ENCODE measurements at places on chromosomes 4 and X.

- peak; percentile 4 for DNase-seq
- H3K4me3 ChIP-seq: no peak overlapping the region
- H3K27ac ChIP-seq: no peak overlapping the region
- no peaks in the 10 kb centered on the region for H3K27me3 ChIP-seq
Observed at GRCh38 chr4:45442466-45442865, 681.4 kb downstream of the GABRG1 start.

DNA sequence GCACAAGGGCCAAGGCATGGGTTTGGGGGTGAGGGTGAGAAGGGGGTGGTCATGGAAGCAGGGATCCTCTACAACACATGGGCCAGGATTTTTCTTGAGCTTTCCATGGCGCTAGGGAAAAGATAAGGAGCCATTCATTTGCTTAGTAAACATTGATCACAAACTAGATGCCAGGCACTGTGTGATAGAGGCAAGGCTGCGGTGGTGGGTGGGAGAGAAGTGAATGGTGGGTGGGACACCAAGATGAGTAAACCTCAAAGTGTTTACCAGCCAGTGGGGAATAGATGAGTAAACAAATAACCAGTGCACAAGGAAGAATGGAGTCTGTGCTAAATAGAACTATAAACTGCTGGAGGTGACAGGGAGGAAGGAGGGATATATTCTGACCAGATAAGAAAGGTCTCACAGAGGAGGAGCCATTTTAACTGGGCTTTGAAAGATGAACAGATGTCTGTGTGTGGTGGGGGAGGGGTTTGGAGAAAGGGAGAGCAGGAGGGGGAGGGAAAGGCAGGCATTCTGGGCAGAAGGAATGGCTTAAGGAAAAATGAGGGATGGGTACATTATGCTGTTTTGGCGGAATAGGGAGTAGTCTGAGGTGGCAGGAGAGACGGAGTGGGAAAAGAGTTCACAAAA lies 48.0 kb upstream of the LAS1L start:
- no peaks in the 10 kb centered on the region for H3K27me3 ChIP-seq
- no peaks in the 10 kb centered on the region for H3K36me3 ChIP-seq
- H3K4me1 ChIP-seq: no peaks in the 10 kb centered on the region
- H3K27ac ChIP-seq: no peak overlapping the region

DNA sequence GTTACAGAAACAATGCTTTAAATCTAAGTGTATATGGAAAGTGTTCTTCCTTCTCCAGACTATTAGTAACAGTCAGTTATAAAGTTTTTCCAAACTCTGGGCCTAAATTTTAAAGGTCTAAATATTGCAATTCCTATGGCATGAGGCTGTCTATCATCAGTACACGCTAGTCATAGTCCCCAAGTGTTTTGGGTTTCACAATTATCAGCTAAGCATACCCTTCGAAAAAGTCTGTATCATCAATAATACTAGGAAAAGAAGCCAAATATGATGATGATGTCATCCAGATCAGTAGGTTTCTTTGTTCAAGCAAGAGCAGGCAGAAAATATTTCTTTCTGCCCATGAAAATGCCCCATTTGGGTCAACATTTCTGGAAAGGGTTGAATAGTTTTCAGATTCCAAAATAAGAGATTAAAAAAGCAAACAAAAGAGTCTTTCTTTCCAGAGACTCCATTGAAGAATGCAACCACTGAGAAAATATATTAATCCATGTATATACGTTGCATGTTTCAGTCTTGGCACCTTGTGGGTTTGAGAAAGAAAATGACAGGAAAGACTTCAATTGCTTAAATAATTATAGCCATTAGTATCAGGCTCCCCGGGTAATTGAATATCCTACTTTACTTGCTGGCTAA lies 173.8 kb downstream of the CAMK2D start:
- H3K27me3 ChIP-seq: no peaks in the 10 kb centered on the region
- peaks cover 2% of the 10 kb centered on the region for H3K4me1 ChIP-seq
- DNase-seq: no peak
- no peaks in the 10 kb centered on the region for H3K36me3 ChIP-seq

DNA sequence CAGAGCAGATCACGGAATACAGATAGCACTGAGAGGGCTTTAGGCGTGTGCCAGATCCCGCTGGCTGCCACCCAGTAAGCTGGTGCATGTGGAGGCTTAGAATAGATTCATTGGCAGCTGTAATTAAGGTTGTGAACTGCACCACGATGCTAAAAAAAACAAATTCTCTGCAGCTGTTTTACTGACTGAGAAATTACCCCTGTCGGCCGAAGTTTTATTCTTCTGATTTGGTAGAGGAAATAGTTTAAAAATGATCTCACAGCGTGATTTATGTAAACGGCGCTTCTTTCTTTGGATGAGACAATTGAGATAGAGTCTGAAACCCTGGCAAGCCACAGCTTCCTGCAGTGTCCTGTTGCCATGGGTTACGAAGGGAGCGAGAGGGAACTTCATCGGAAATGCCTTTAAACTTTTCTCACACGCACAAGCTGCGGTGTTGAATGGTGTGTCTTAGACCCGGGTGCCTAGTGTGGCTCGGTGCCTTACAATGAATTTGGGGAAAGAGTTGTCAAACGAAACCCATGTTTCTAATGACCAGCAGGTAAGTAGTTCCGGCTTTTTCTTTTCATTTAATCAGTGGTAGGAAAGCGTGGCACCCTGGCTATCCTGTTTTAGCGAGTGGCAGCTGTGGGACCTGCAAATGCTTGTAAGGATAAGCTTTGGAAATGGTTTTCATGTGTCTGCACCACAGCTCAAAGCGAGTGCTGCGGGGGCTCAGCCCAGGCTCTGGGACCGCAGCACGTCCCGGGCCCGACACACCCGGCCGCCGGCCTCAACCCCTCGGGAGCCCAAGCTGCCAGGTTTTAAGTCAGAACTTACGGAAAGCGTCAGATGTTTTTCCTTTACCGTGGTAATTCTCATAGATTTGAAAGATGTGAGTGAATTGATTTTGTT lies 71.7 kb upstream of the HGFAC start:
- DNase-seq: no peak
- H3K4me1 ChIP-seq: no peaks in the 10 kb centered on the region
- no peaks in the 10 kb centered on the region for H3K36me3 ChIP-seq

GRCh38 chrX:41029332-41029731 lies 55.9 kb upstream of the USP9X start:
- H3K36me3 ChIP-seq: no peaks in the 10 kb centered on the region
- H3K27me3 ChIP-seq: no peaks in the 10 kb centered on the region
- no peak overlapping the region for H3K27ac ChIP-seq
- H3K4me3 ChIP-seq: no peak overlapping the region

GRCh38 chr4:103867311-103867710 lies 147.5 kb upstream of the TACR3 start:
- H3K36me3 ChIP-seq: no peaks in the 10 kb centered on the region
- H3K27me3 ChIP-seq: no peaks in the 10 kb centered on the region
- no peak for DNase-seq
- H3K27ac ChIP-seq: no peak overlapping the region
- H3K4me3 ChIP-seq: no peak overlapping the region

DNA sequence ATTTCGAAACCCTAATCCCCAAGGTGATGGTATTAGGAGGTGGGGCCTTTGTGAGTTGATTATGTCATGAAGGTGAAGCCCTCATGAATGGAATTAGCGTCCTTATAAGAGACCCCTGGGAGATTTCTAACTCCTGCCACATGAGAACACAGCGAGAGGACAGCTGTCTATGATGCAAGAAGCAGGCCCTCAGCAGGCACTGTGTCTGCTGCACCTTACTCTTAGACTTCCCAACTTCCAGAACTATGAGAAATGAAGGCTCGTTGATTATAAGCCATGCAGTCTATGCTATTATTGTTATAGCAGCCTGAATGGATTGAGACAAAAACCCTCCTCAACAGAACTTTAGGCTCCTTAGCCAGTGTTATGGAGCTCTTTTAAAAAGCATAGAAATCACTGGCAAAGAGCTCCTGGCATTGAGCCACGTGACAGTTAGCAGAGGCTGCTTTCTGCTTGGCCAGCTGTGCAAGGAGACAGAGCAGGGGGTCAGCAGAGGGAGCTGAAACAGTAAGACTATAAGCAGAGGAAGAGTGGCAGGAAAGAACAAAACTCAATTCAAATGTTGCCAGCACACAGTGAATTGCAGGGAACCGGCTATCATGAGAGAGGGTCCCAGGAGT lies 219.2 kb upstream of the FAT1 start:
- H3K27me3 ChIP-seq: no peaks in the 10 kb centered on the region
- H3K36me3 ChIP-seq: no peaks in the 10 kb centered on the region
- DNase-seq: no peak
- no peak overlapping the region for H3K4me3 ChIP-seq
- no peak overlapping the region for H3K27ac ChIP-seq

GRCh38 chr4:153383131-153383530 lies 38.6 kb downstream of the MND1 start:
- no peaks in the 10 kb centered on the region for H3K4me1 ChIP-seq
- no peaks in the 10 kb centered on the region for H3K27me3 ChIP-seq
- DNase-seq: no peak
- H3K27ac ChIP-seq: no peak overlapping the region
- H3K36me3 ChIP-seq: peaks cover 2% of the 10 kb centered on the region

GRCh38 chr4:6591313-6591712 lies 16.3 kb downstream of the MAN2B2 start:
- DNase-seq: no peak
- no peak overlapping the region for H3K4me3 ChIP-seq
- no peaks in the 10 kb centered on the region for H3K4me1 ChIP-seq
- no peaks in the 10 kb centered on the region for H3K27me3 ChIP-seq

- no peak overlapping the region for H3K27ac ChIP-seq
- no peak for DNase-seq
- no peaks in the 10 kb centered on the region for H3K36me3 ChIP-seq
Observed at GRCh38 chr4:57158221-57158620, 48.0 kb upstream of the IGFBP7 start.

GRCh38 chr4:124053872-124054538 lies 657.4 kb downstream of the SPRY1 start:
- no peaks in the 10 kb centered on the region for H3K27me3 ChIP-seq
- H3K36me3 ChIP-seq: no peaks in the 10 kb centered on the region
- no peak overlapping the region for H3K4me3 ChIP-seq
- peaks cover 2% of the 10 kb centered on the region for H3K4me1 ChIP-seq
- DNase-seq: no peak

GRCh38 chr4:4578981-4579380 lies 37.1 kb upstream of the STX18 start:
- H3K27ac ChIP-seq: no peak overlapping the region
- H3K27me3 ChIP-seq: no peaks in the 10 kb centered on the region
- no peak overlapping the region for H3K4me3 ChIP-seq

- H3K27me3 ChIP-seq: no peaks in the 10 kb centered on the region
- DNase-seq: no peak
- no peak overlapping the region for H3K4me3 ChIP-seq
- H3K4me1 ChIP-seq: no peaks in the 10 kb centered on the region
Observed at GRCh38 chr4:5932035-5932568, 39.2 kb upstream of the CRMP1 start.

- H3K27me3 ChIP-seq: no peaks in the 10 kb centered on the region
- DNase-seq: no peak
- H3K27ac ChIP-seq: no peak overlapping the region
Observed at GRCh38 chr4:139918591-139918990, 235.4 kb downstream of the MAML3 start.

- H3K27me3 ChIP-seq: no peaks in the 10 kb centered on the region
- no peak overlapping the region for H3K4me3 ChIP-seq
- no peaks in the 10 kb centered on the region for H3K4me1 ChIP-seq
Observed at GRCh38 chr4:1445716-1446445, 39.6 kb upstream of the NKX1-1 start.

- H3K27ac ChIP-seq: no peak overlapping the region
- peak; percentile 68 for DNase-seq
- no peaks in the 10 kb centered on the region for H3K27me3 ChIP-seq
- H3K4me3 ChIP-seq: no peak overlapping the region
- no peaks in the 10 kb centered on the region for H3K36me3 ChIP-seq
Observed at GRCh38 chr4:101753721-101754120, 36.8 kb upstream of the BANK1 start.

GRCh38 chrX:71573590-71573989 lies 4.6 kb upstream of the GCNA start:
- H3K4me3 ChIP-seq: no peak overlapping the region
- no peak overlapping the region for H3K27ac ChIP-seq
- DNase-seq: no peak
- H3K27me3 ChIP-seq: no peaks in the 10 kb centered on the region
- no peaks in the 10 kb centered on the region for H3K4me1 ChIP-seq

- no peaks in the 10 kb centered on the region for H3K4me1 ChIP-seq
- H3K36me3 ChIP-seq: no peaks in the 10 kb centered on the region
- no peak for DNase-seq
- H3K27ac ChIP-seq: peak overlapping the region; percentile 83
- H3K27me3 ChIP-seq: no peaks in the 10 kb centered on the region
Observed at GRCh38 chr4:39525822-39526690, 1.2 kb downstream of the UGDH start.

DNA sequence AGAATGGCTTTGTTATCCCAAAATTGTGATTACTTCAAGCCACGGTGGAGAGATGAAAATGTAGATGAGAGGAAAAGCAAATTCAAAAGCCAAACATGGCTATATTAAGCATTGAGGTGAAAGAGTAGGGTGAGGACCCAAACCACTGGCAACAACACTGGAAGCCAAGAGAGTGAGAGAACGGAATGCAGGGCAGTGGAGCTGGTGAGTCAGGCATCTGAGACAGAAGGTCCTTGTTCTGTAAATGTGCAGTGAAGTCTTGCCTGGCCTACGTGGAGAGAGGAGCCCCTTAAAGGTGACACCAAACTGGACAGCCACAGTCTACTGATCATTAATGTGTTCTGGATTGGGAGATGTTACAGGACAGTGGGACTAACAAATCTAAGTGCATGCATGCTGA lies 22.8 kb upstream of the SEC24B start:
- no peak for DNase-seq
- no peak overlapping the region for H3K4me3 ChIP-seq
- H3K4me1 ChIP-seq: peaks cover 5% of the 10 kb centered on the region
- H3K27me3 ChIP-seq: no peaks in the 10 kb centered on the region
- H3K27ac ChIP-seq: no peak overlapping the region

DNA sequence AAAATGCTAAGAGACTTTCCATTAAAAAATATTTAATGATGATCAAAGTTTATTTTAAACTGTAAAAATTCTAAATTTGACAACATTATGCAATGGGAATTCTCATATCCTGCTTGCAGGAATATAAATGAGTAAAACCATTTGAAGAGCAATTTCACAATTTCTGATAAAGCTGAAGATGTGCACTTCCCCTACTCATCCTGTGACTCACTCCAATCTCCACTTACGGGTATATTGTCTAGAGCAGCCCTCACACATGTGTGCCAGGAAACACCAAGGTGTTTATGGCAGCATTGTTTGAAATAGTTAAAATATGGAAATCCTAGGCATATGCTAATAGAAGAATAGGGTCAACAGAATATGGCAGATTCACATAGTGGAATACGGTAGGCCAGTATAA lies 158.4 kb downstream of the PDHA2 start:
- no peak overlapping the region for H3K27ac ChIP-seq
- no peak overlapping the region for H3K4me3 ChIP-seq
- no peak for DNase-seq
- H3K36me3 ChIP-seq: no peaks in the 10 kb centered on the region
- H3K27me3 ChIP-seq: no peaks in the 10 kb centered on the region
- no peaks in the 10 kb centered on the region for H3K4me1 ChIP-seq

DNA sequence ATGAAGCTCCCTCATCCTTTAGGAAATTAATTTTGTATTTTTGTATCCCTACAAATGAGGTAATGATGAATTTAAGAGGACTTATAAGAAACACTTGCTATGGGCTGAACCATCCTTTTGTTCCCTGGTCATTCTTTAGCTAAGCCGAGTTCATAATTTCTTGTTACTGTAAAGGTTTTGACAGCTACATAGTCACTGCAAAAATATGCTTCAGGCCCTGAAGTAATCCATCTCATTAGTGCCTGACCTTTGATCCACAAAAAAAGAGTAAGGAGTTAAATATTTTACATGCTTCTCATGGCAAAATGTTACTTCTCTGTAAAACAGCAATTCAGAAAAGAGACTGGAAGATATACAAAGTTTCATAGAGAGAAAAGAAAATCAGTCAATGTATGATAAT lies 290.6 kb upstream of the SLIT2 start:
- no peak overlapping the region for H3K27ac ChIP-seq
- H3K4me1 ChIP-seq: no peaks in the 10 kb centered on the region
- no peaks in the 10 kb centered on the region for H3K27me3 ChIP-seq
- no peaks in the 10 kb centered on the region for H3K36me3 ChIP-seq
